AG04449 (cell line): ENCODE measurements at places on chromosomes 1 and 21.

GRCh38 chr1:156643778-156644092, 1.8 kb downstream of the BCAN start:
- DNase-seq, result no peak

GRCh38 chr21:45982092-45982757, 655 bp downstream of the COL6A1 start:
- DNase-seq, result no peak

GRCh38 chr1:90122654-90123340, 127.9 kb downstream of the ZNF326 start:
- no peak for DNase-seq

DNA sequence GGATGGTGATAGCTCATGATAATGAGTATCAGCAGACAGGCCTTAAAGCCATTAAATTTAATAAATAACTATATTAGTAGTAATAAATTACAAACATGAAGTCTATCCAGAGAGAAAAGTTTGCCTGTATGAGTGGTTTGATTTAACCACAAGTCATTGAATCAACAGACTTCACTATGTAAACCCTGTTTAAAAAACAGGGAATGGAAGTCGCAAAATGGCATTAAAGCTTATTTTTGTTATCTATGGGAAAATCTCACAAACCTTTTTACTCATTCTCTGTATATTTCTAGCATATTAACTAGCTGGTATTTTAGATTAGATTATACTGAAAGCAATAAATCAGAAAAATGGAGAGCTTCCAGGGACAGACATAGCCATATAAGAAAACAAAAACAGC, 45.3 kb downstream of the SASS6 start:
- no peak for DNase-seq

DNA sequence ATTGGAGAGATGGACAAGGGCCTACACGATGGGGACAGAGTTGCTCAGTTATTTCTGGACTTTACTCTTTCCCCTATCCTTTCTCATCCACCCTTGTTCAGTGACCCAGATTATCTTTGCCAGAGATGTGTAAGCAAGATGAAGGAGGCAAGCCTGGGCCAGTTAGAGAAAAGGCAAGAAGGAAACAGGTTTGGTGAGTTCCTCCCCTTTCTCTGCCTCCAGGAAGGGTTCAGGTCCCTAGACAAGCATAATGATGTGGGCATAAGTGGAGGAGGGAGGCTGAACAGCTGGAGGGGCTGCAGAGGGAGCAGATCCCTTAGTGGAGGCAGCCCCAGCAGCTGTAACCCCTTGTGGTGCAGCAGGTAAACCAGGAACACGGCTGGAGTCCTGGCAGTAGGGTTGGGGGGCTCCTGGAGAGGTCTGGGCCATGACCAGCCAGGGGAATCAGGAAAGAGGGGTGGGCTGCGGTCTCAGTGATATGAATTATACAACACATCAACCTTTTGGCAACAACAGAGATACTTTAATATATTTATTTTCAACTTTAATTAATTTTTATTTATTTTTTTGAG, 9.2 kb upstream of the CDC42 start:
- no peak for DNase-seq

- no peak for DNase-seq
Measured at GRCh38 chr1:237932816-237933215, 42.1 kb upstream of the ZP4 start.

- DNase-seq, result no peak
Measured at GRCh38 chr1:153465811-153466636, 5.6 kb upstream of the S100A7 start.

DNA sequence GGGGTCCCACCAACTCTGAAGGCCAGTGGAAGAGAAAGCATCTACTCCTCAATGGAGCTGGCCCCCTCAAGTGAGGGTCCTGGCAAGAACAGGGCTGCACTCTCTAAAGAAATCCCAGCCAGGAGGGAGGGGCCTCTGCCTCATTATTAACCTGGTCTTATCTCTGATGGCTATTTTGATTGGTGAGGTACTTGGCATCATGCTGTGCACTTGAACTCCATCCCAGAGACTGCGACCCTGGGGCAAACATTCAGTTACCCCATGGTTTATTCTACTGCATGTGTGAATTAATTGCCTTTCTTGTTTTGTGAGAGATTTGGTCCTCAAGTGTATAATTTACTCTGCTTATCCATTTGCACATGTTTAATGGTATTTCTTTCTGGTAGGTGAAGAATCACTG, 55.0 kb upstream of the ETV3 start:
- no peak for DNase-seq

DNA sequence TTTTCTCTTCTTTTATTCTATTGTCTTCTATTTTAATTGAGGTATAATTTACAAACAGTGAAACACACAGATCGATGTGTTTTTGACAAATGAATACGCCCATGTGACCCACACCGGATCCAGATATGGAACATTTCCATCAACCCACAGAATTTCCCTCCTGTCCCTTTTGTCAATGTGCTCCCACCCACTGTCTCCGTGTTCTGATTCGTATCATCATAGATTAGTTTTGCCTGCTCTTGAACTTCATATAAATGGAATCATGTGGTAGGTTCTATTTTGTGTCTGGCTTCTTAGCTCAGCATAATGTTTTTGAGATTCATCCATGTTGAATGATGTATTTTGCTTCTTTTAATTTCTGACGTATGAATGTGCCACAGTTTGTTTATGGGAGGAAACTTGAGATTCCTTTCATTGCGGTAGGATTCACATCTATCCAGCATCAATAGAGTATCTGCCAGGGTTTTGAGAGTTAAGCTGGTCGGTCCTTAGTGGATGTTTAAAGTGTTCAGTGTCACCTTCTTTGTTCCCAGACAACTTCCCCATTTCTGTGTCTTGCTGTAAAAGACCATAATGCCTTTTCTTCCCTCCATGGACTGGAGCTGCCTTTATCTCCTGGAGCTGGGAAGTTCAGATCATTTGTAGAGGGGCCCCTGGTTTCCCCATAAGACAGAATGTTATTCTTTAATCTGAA, 14.7 kb downstream of the NAV1 start:
- DNase-seq, result no peak

DNA sequence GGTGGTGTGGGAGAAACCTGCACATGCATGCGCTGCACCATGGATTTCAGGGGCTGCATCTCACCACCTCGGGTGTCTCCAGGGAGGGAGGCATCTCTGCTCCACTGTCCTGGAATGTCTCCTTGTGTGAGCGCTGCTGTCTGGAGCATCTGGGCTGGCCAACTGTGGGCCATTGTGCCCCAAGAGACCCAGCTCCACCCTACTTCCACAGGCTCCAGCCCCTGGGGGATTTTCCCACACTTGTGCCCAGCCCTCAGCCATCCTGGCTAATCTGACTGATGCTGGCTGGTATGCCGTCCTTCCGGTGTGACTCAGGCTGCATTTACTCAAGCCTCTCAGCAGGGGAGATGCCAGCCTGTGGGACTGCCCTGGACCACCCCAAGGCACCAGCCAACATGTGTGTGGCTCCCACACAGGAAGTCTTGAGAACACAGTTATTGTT, 62.0 kb downstream of the TRIM11 start:
- no peak for DNase-seq

DNA sequence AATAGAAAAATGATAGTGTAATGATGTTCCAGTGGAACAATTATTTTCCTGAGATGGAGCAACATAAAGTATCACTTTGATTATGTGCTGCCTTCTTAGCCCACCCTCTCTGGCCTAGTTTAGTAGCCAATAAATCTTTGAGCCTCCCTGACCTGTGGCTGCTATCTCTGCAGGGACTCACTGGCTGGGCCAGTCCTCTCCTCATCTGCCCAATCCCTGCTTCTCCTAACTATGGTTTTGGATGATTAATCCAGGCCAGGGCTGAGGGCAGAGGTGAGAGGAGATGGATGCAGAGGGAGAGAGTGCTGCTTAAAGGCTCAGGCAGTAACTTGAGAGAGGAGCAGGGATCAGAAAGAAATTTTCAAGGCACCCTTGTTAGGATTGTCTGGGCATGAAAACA, 89.0 kb upstream of the CD34 start:
- DNase-seq, result no peak

GRCh38 chr1:59521456-59521855, 224.6 kb downstream of the FGGY start:
- no peak for DNase-seq

DNA sequence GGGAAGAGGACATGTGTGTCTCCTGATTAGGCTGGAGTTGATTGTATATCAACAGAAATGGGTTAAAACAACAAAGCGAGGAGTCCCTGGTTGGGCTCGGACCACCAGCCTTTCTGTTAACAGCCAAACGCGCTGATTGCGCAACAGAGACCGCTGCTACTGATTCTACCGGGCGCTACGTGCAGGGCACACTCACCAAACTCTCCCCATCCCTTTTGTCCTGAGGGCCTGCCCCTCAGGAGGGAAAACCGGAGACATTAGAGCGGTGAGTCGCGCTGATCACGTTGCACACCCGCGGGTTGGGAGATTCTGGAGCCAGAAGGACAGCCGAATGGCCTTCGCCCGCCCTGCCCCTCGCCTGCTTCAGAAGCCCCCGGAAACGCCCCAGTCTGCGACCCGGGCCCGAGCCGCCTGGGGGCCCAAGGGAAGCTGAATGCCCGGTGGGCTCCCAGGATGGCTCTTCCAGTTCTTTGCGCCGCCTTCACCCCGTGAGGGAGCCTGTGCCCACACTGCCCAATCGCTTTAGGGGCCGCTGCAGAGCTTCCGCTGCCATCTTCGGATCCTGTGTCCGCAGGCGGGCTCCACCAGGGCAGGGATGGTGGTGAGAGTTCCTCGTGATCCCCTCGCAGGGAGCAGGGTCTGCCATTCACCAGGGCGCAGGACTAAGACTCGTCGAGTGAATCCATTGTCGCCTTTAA, 165.4 kb upstream of the NBPF11 start:
- no peak for DNase-seq

- no peak for DNase-seq
Measured at GRCh38 chr1:194870860-194871259, 1684.4 kb upstream of the B3GALT2 start.

DNA sequence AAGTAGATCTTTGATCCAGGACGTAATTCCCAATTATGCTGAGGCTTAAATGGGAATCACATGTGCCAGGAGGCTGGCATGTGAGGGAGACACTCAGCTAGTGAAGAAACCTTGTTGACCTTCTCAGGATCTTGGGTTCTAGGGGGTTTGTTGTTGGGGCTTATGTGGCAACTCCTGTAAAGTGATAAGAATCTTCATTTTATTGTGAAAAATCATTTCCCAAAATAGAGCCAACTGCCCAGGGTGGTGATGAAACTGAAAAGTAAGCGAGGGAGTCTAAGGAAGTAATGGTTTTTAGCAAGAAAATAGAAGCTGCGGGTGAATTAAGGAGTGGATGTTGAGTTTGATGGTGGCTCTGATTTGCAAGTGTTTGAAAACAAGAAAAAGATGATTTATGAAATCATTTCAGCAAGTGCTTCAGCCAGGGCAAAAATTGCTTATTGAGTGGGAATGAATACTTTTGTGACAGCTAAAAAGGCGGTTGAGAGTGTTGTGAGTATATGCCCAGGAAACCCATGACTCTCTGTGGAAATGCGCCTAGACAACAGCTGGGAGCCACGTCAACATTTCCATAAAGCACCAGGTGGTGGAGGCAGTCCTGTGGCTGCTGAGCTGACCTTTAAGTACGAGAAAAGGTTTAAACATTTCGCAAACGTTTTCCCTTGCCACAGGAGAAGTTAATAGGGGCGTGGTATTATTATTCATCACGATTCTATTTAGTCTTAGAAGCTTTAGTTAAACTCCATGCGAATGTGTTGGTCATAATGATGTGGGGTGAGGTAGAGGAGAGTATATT, 102.7 kb downstream of the HMGB4 start:
- DNase-seq, result no peak

GRCh38 chr1:150083907-150084306, 16.3 kb downstream of the VPS45 start:
- DNase-seq, result no peak

DNA sequence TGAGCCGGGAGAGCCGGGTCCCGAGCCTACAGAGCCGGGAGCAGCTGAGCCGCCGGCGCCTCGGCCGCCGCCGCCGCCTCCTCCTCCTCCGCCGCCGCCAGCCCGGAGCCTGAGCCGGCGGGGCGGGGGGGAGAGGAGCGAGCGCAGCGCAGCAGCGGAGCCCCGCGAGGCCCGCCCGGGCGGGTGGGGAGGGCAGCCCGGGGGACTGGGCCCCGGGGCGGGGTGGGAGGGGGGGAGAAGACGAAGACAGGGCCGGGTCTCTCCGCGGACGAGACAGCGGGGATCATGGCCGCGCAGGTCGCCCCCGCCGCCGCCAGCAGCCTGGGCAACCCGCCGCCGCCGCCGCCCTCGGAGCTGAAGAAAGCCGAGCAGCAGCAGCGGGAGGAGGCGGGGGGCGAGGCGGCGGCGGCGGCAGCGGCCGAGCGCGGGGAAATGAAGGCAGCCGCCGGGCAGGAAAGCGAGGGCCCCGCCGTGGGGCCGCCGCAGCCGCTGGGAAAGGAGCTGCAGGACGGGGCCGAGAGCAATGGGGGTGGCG, 371 bp downstream of the ARID1A start:
- DNase-seq, result no peak

DNA sequence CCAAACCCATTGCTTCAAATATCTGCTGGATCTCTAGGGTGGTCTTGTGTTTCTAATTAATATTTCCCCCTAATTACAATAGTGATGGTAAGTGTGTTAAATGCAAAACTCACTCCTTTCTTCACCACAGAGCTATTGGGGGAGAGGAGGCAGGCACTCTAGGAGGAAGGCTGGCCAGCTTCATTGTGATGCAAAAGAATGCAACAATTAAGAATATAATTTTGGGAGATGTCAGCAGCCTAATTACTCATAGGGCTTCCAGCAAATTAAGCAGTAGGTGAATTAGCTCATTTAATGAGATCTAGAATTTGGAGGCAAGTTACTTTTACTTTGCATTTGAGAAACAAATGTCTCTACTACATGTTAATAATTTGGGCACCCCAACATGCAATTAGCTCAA, 560.4 kb upstream of the DAB1 start:
- no peak for DNase-seq

DNA sequence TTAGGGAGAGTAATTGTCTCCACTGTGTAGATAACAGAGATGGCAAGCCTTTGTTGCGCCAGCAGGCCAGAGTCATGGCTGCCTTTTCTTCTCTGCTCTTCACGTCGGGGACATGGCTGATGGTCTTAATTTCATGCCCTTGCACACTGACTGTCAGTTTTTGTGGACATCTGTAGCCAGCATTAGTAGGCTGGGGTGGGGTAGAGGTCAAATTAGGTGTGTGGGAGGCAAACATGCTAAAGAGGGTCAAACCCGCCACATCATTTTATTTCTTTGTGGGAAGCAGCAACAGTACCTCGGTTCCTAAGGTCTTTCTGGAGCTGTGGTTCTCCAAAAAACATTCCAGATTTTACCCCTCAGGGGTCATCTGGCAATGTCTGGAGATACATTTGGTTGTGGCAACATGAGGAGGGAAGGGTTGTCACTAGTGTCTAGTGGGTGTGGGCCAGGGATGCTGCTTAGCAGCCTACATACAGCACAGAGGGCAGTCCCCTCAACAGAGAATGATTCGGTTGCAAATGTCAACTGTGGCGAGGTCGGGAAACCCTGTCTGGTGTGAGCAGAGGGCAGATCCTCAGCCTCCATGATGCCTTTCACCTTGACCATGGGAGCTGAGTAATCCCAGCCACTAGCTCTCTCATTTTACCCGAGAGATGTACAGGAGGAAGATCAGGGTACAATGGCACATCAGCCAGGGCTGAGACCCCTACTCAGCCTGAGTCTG, 14.7 kb downstream of the RUNX1 start:
- DNase-seq, result no peak
